Thoracic aorta (tissue), 2 donors: ENCODE measurements at places on chromosomes 16 and 17.

GRCh38 chr16:7351610-7352510 is 19.2 kb downstream of the RBFOX1 start:
- no peaks in the 10 kb centered on the region for H3K4me1 ChIP-seq
- H3K27me3 ChIP-seq = no peaks in the 10 kb centered on the region
- no peaks in the 10 kb centered on the region for H3K36me3 ChIP-seq
- H3K27ac ChIP-seq = no peak overlapping the region

DNA sequence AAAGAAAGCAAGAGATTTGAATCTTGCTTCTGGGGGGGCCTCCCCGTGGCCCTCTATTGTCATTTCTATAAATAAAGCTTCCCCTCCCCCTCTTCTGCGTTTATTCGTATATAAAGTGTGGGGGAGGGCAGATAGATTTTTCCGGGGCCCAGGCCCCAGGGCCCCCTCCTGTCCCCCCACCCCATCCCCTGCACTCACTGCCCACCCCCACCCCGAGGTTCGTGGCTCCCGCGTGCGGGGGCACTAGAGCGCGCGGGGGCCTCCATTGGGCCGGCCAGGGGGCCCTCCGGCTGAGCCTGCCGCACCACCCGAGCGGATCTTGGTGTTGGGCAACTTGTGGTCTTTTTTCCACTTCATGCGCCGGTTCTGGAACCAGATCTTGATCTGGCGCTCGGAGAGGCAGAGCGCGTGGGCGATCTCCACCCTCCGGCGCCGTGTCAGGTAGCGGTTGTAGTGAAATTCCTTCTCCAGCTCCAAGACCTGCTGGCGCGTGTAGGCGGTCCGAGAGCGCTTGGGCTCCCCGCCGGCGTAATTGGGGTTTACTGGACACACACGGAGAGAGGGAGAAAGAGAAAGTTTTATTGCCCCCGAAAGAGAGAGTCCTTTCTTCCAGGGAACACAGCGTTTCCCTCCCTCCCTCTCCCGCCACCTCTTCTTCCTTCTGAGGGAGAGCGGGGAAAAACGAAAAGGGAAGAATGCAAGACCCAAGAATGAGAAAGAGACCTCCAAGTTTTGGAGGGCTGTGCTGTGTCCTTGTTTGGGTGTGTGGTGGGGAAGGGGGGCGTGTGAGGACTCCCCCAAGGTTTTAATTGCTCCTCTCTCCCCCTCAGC is 1.5 kb downstream of the HOXB4 start:
- peak overlapping the region; percentile 89 for H3K27ac ChIP-seq
- H3K4me3 ChIP-seq = peak overlapping the region; percentile 72
- DNase-seq = no peak
- H3K27me3 ChIP-seq = no peaks in the 10 kb centered on the region
- H3K36me3 ChIP-seq = no peaks in the 10 kb centered on the region
- H3K4me1 ChIP-seq = peaks cover 64% of the 10 kb centered on the region

DNA sequence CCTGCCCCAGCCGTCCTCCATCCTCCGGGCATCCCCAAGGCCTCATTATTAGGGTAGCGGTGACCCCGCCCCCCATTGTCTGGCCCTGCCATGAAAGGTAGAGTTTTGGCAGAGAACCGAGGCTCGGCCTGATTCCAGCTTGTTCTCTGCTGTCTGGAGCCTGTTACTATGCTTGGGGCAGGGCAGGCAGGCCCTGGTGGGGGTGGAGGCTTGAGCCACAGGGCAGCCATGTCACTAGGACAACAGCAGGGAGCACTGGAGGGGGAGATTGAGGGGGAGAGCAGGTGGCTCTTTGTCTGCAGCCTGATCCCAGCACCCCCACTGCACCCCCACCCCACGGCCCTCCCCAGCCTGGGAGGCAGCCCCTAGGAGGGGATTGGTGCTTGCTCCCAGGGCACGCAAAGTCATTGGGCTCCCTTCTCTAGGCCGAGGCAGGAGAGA is 15.4 kb downstream of the RHBDL3 start:
- no peak overlapping the region for H3K27ac ChIP-seq
- H3K27me3 ChIP-seq = no peaks in the 10 kb centered on the region
- H3K4me1 ChIP-seq = no peaks in the 10 kb centered on the region
- no peak overlapping the region for H3K4me3 ChIP-seq
- no peaks in the 10 kb centered on the region for H3K36me3 ChIP-seq

GRCh38 chr17:46129302-46129701 is 63.9 kb downstream of the KANSL1 start:
- no peak for DNase-seq
- no peaks in the 10 kb centered on the region for H3K27me3 ChIP-seq
- peaks cover 64% of the 10 kb centered on the region for H3K4me1 ChIP-seq
- H3K4me3 ChIP-seq = no peak overlapping the region
- H3K27ac ChIP-seq = no peak overlapping the region
- H3K36me3 ChIP-seq = no peaks in the 10 kb centered on the region

GRCh38 chr16:29819506-29819905 is 756 bp upstream of the MVP start:
- H3K4me3 ChIP-seq = no peak overlapping the region
- H3K36me3 ChIP-seq = no peaks in the 10 kb centered on the region
- peak overlapping the region; percentile 88 for H3K27ac ChIP-seq
- no peaks in the 10 kb centered on the region for H3K27me3 ChIP-seq
- no peak for DNase-seq
- H3K4me1 ChIP-seq = peaks cover 46% of the 10 kb centered on the region

DNA sequence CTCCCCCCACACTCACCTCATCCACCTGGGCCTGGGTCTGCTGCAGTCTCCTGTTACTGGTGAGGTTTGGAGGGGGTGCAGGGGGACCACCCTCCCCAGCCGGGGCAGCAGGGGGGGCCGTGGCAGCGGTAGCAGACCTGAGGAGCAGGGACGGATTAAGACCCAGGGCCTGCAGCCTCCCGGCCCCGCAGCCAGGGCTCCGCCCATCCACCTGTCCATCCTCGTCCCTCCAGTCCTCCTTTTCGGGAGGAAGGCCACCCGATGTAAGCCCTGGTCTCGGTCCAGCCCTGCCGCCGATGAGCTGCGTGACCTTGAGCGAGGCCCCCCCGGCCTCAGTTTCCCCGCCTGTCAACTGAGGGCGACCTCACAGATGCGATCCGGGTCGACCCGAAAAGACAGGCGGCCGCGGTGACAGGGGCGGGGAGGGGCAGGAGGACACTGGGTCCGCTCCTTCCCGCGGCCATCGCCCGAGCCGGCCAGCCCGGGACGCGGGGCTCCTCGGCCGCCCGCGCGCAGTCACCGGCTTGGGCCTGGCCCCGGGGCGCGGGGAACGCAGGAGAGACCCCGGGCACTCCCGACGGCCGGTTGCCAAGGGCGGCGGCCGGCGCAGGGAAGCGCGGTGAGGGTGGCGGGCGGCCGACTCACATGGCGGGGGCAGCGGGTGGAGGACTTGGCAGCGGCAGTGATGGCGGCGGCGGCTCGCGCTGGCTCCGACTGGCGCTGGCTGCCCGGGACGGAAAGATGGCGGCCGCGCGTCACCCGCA is at the start of gene VAMP2:
TSS of gene VAMP2 (minus strand) at position 716 of the 764 bp plus-strand sequence. CDS start at position 647, 69 bp downstream.
- DNase-seq = no peak
- peak within 1 kb of the TSS; percentile 100 for H3K4me3 ChIP-seq
- no peaks in the 10 kb centered on the region for H3K27me3 ChIP-seq
- H3K27ac ChIP-seq = peak within 1 kb of the TSS; percentile 99
- no peaks in the 10 kb centered on the region for H3K36me3 ChIP-seq

- no peak overlapping the region for H3K4me3 ChIP-seq
- no peaks in the 10 kb centered on the region for H3K4me1 ChIP-seq
- H3K27me3 ChIP-seq = no peaks in the 10 kb centered on the region
Measured at GRCh38 chr17:44081681-44082080, 11.1 kb downstream of the G6PC3 start.

- H3K4me1 ChIP-seq = peaks cover 6% of the 10 kb centered on the region
- H3K27ac ChIP-seq = no peak overlapping the region
- no peak for DNase-seq
- H3K36me3 ChIP-seq = no peaks in the 10 kb centered on the region
Measured at GRCh38 chr16:14181371-14182050, 110.4 kb downstream of the MRTFB start.

- peaks cover 4% of the 10 kb centered on the region for H3K36me3 ChIP-seq
- H3K27ac ChIP-seq = no peak overlapping the region
- DNase-seq = no peak
Measured at GRCh38 chr17:18025945-18026776, 12.8 kb downstream of the ATPAF2 start.

DNA sequence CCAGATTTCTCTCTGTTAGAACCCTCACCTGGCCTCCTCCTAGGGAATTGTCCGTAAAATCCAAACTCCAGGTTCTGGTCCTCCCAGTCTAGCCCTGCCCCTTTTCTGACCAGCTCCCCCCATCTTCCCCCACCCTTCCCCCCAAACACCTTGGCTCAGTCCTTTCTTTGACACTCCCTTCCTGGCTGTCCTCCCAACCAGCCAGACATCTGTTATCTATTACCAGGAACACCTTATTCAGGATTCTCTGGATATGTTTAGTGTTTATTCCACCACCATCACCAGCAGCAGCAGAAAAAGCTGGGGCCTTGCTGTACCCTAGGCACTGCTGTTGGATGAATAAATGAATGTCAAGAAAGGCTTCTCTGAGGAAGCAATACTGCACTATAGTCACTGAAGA is 4.0 kb upstream of the CMTM3 start:
- DNase-seq = no peak
- no peak overlapping the region for H3K4me3 ChIP-seq
- no peak overlapping the region for H3K27ac ChIP-seq
- H3K36me3 ChIP-seq = no peaks in the 10 kb centered on the region
- H3K27me3 ChIP-seq = no peaks in the 10 kb centered on the region

GRCh38 chr16:81513204-81514040 is 68.8 kb downstream of the CMIP start:
- H3K4me1 ChIP-seq = peaks cover 7% of the 10 kb centered on the region
- H3K36me3 ChIP-seq = no peaks in the 10 kb centered on the region
- H3K4me3 ChIP-seq = no peak overlapping the region
- H3K27me3 ChIP-seq = no peaks in the 10 kb centered on the region
- H3K27ac ChIP-seq = no peak overlapping the region
- DNase-seq = no peak

DNA sequence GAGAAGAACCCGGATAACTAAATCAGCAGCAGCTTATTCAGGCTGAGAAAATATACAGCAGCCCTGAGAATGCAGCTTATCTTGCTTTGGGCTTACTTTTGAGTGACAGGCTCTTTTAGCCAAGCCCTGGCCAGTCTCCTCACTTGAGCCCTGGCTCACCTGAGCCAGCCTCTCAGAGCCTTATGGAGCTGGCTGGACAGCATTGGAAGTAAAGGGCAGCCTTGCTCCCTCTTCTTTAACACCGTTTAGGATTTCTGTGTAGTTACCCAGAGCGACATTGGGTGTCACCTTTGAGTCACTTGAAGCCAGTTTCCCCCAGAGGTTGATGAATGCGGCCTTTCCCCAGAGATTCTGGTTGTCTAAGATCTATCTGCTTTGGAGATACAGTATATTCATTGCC is 7.7 kb upstream of the NPIPB2 start:
- no peaks in the 10 kb centered on the region for H3K36me3 ChIP-seq
- H3K27ac ChIP-seq = no peak overlapping the region
- no peaks in the 10 kb centered on the region for H3K4me1 ChIP-seq
- H3K27me3 ChIP-seq = no peaks in the 10 kb centered on the region
- no peak overlapping the region for H3K4me3 ChIP-seq

GRCh38 chr17:38564869-38565268 is 40.9 kb downstream of the SRCIN1 start:
- no peak for DNase-seq
- no peak overlapping the region for H3K27ac ChIP-seq
- no peaks in the 10 kb centered on the region for H3K36me3 ChIP-seq
- H3K27me3 ChIP-seq = peaks cover 18% of the 10 kb centered on the region

DNA sequence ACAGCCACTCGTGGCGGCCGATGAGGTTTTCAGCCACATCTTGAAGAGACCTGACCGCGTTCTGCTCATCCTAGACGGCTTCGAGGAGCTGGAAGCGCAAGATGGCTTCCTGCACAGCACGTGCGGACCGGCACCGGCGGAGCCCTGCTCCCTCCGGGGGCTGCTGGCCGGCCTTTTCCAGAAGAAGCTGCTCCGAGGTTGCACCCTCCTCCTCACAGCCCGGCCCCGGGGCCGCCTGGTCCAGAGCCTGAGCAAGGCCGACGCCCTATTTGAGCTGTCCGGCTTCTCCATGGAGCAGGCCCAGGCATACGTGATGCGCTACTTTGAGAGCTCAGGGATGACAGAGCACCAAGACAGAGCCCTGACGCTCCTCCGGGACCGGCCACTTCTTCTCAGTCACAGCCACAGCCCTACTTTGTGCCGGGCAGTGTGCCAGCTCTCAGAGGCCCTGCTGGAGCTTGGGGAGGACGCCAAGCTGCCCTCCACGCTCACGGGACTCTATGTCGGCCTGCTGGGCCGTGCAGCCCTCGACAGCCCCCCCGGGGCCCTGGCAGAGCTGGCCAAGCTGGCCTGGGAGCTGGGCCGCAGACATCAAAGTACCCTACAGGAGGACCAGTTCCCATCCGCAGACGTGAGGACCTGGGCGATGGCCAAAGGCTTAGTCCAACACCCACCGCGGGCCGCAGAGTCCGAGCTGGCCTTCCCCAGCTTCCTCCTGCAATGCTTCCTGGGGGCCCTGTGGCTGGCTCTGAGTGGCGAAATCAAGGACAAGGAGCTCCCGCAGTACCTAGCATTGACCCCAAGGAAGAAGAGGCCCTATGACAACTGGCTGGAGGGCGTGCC is 30.1 kb downstream of the CIITA start:
- H3K36me3 ChIP-seq = no peaks in the 10 kb centered on the region
- no peak overlapping the region for H3K27ac ChIP-seq
- no peak for DNase-seq
- no peaks in the 10 kb centered on the region for H3K4me1 ChIP-seq

- peak overlapping the region; percentile 60 for H3K4me3 ChIP-seq
- peaks cover 9% of the 10 kb centered on the region for H3K4me1 ChIP-seq
- no peaks in the 10 kb centered on the region for H3K27me3 ChIP-seq
- peak overlapping the region; percentile 75 for H3K27ac ChIP-seq
Measured at GRCh38 chr16:79767421-79768275, 167.1 kb upstream of the MAF start.

GRCh38 chr17:36888236-36888951 is 48.9 kb upstream of the LHX1 start:
- no peaks in the 10 kb centered on the region for H3K27me3 ChIP-seq
- H3K36me3 ChIP-seq = no peaks in the 10 kb centered on the region
- no peak overlapping the region for H3K27ac ChIP-seq
- DNase-seq = no peak
- no peaks in the 10 kb centered on the region for H3K4me1 ChIP-seq

DNA sequence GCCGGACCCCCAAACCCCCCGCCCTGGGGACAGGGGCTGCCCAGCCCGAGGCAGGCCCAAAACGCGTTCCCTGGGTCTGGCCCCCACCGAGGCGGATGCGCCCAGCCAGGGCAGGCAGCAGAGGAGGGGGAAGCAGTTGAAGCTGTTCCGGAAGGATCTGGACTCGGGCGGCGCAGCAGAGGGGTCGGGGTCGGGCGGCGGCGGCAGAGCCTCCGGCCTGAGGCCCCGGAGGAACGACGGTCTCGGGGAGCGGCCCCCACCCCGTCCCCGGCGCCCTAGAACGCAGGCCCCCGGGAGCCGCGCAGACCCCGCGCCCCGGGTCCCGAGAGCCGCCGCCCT is 22.9 kb upstream of the ZFPM1 start:
- peaks cover 10% of the 10 kb centered on the region for H3K4me1 ChIP-seq
- no peaks in the 10 kb centered on the region for H3K27me3 ChIP-seq
- no peak overlapping the region for H3K27ac ChIP-seq
- DNase-seq = no peak
- H3K36me3 ChIP-seq = no peaks in the 10 kb centered on the region
- peak overlapping the region; percentile 68 for H3K4me3 ChIP-seq
